ENCODE measurements at places on chromosomes 1 and 21.

GRCh38 chr1:162389971-162390370 is 8.4 kb downstream of the C1orf226 start:
- no peak for DNase-seq

DNA sequence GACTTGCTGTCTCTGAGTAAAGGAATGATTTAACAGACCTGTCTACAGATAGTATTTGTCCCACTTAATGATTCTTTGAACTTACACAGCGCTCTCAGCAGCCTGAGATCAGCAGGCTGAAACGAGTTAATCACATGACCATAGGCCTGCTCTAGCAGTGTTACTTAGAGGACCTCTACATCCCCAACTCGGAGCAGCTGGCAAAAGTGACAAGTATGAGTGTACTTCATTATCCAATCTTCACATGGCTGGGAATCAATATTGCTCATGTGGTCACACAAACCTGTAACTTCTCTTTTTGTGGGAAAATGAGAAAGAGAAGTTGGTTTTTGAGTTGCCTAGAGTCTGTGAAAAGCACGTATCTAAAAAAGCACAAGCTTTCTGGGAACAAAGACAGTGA is 11.4 kb upstream of the ATP13A2 start:
- DNase-seq, result no peak

DNA sequence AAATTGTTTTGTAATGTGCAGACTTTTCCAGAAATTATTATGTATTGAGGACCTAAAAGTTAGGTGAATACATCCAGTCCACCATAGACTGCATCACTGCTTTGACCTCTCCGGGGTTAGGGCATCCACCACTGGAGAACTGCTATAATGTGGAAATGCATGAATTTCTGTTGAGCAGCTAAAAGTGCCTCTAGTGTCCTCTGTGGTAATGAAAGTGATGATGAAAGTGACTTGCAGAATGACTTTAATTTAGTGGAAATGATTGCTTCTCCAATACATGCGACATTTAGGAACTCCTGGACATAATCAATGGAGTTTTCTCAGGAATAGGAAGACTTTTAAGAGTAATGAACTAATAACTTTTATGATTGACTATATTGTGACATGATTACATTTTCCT is 170.8 kb downstream of the LBR start:
- no peak for DNase-seq

GRCh38 chr1:13782634-13783360 is 82.8 kb downstream of the PRDM2 start:
- no peak for DNase-seq

GRCh38 chr21:42234464-42235241 is 15.7 kb downstream of the ABCG1 start:
- DNase-seq, result peak; percentile 83

- DNase-seq, result no peak
Measured at GRCh38 chr1:200808846-200809245, 63.9 kb upstream of the GPR25 start.

DNA sequence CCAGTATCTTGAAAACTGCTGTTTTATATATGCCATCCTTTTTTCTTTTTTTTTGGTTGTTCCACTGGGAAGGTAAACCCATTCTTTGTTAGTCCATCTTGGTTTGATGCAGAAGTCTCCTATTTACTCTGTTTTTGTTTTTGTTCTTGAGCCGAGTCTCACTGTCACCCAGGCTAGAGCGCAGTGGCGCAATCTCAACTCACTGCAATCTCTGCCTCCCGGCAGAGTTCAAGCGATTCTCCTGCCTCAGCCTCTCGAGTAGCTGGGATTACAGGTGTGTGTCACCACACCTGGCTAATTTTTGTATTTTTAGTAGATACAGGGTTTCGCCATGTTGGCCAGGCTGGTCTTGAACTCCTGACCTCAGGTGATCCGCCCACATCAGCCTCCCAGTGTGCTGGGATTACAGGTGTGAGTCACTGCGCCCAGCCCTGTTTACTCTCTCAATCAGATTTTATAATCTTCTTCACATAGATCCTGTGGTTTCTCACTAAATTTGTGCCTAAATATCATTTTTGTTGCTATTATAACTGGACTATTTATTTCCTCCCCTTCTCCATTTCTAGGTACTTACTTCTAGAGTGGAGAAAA is 12.5 kb downstream of the SYF2 start:
- DNase-seq, result no peak

DNA sequence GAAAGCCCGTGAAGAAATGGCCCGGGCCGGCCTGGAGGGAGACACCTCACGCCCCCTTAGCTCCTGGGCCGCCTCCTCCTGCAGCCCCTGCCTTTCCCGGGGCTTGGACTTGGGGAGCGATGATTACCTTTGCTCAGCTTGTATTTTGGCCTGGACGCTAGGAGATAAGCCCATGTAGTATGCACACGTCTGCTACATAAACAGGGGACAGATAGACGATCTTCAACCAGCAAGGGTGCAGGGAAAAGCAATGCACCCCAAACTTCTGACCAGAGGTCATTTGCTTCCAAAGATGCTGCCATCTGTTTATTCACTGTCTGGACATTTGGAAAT is 936 bp downstream of the TP73 start:
- no peak for DNase-seq

- DNase-seq, result no peak
Measured at GRCh38 chr1:154142358-154142757, 12.5 kb downstream of the NUP210L start.

DNA sequence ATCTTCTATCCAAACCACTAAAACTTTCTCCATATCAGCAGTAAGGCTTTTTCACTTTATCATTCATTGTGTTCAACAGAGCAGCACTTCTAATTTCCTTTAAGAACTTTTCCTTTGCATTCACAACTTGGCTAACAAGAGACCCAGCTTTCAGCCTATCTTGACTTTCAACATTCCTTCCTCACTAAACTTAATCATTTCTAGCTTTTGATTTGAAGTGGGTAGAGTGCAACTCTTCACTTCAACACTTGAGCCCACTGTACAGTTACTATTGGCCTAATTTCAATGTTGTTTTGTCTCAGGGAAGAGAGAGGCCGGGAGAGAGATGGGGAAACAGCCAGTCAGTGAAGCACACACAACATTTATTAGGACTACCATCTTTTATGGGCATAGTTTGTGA is 2.0 kb downstream of the UBE2G2 start:
- DNase-seq, result no peak

- DNase-seq, result no peak
Measured at GRCh38 chr1:220045356-220046051, 801 bp downstream of the EPRS1 start.

- no peak for DNase-seq
Measured at GRCh38 chr1:43207229-43207853, 35.2 kb downstream of the CFAP57 start.

DNA sequence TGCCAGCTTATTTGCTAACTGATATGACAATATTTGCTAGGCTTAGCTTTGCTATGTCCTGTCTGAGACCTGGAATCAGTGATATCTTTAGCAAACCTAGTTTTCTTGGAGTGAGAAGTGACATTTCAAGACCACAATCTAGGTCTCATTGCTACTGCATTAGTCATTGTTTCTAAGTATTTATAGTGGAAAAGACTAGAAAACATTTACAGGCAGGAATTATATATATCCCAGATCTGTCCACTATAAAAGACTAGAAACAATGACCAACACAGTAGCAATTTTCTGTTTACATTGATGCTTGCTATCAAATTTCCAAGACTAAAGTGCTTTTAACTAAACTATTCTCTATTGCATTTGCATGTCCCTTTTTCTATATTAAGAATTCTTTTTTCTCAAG is 5.0 kb upstream of the RGS18 start:
- no peak for DNase-seq

Data from activated naive CD4-positive, alpha-beta T cell (primary cell).